Osteocyte (in vitro differentiated cells): ENCODE measurements at places on chromosomes 2 and 18. TPM values are rescaled to one million over a fixed set of nuclear protein-coding genes. Genes with fewer than 3 reads are reported as not detected.

GRCh38 chr2:229129738-229130371 is 141.2 kb downstream of the PID1 start:
- no peaks in the 10 kb centered on the region for H3K36me3 ChIP-seq
- no peak for DNase-seq
- no peaks in the 10 kb centered on the region for H3K27me3 ChIP-seq
- H3K4me1 ChIP-seq = no peaks in the 10 kb centered on the region
- H3K27ac ChIP-seq = no peak overlapping the region
- H3K4me3 ChIP-seq = no peak overlapping the region

REG3A gene
- total RNA-seq = not detected in 2 replicates

AKAIN1 gene
- not detected in 2 replicates for total RNA-seq

TEX44 gene
- not detected in 2 replicates for total RNA-seq

RAD51AP2 gene
- total RNA-seq = not detected in 2 replicates
